ENCODE measurements at places on chromosomes 3 and 15. TPM values are rescaled to one million over a fixed set of nuclear protein-coding genes. Genes with fewer than 3 reads are reported as not detected.

The CADPS gene
- total RNA-seq = 8.4 TPM

The PLA2G4E gene
- total RNA-seq = not detected

The TERC gene
- total RNA-seq = 49.0 TPM

The PODXL2 gene
- 2.7 TPM for total RNA-seq

The DNAJA4 gene
- 33.9 TPM for total RNA-seq

The MRAS gene
- 48.6 TPM for total RNA-seq

The EPHA6 gene
- total RNA-seq = 2.4 TPM

The PRTG gene
- total RNA-seq = 1.0 TPM

The CAND2 gene
- total RNA-seq = 11.5 TPM

The GOLGA8H gene
- total RNA-seq = 0.59 TPM

The CCR2 gene
- 0.77 TPM for total RNA-seq

The ADAMTS7 gene
- total RNA-seq = 9.7 TPM

The C3orf22 gene
- not detected for total RNA-seq

The PKM gene
- 505 TPM for total RNA-seq

The USP19 gene
- 68.2 TPM for total RNA-seq

The ANKUB1 gene
- not detected for total RNA-seq

The TNNC1 gene
- 2.4 TPM for total RNA-seq

The MEX3B gene
- 1.2 TPM for total RNA-seq

The CPNE4 gene
- not detected for total RNA-seq
